ENCODE measurements at places on chromosomes 2 and 18.
A peak's percentile ranks its signal among the peaks of the same experiment; 100 is the strongest.

DNA sequence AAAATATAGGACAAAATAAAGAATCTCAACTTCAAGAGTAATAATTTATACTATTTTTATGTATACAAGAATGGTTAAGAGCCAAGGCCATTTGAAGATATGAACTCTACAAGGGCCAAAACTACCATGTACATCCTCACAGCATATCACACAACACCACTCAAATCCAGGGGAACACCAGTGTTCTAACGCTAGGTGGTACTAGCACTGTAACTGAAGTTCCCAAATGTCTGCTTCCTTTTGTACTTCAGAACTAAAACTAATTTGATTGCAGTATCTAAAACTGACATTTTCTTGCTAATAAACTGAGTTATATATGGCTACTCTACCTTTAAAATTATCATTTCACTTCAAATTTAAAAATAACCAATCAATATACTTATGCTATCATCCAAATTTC lies 47.0 kb downstream of the REV1 start:
- no peak for DNase-seq

GRCh38 chr2:28606986-28607441 lies 111.2 kb downstream of the PLB1 start:
- peak; percentile 74 for DNase-seq

GRCh38 chr2:215930505-215931253 lies 82.7 kb downstream of the MREG start:
- peak; percentile 49 for DNase-seq

- DNase-seq, result no peak
Observed at GRCh38 chr2:219508444-219508734, 5.9 kb upstream of the ASIC4 start.

- DNase-seq, result peak; percentile 33
Observed at GRCh38 chr18:48991676-48992075, 40.9 kb upstream of the SMAD7 start.

- no peak for DNase-seq
Observed at GRCh38 chr18:53544917-53545316, 679.6 kb downstream of the MBD2 start.

GRCh38 chr2:215264374-215264773 lies 47.5 kb upstream of the ATIC start:
- DNase-seq, result no peak

DNA sequence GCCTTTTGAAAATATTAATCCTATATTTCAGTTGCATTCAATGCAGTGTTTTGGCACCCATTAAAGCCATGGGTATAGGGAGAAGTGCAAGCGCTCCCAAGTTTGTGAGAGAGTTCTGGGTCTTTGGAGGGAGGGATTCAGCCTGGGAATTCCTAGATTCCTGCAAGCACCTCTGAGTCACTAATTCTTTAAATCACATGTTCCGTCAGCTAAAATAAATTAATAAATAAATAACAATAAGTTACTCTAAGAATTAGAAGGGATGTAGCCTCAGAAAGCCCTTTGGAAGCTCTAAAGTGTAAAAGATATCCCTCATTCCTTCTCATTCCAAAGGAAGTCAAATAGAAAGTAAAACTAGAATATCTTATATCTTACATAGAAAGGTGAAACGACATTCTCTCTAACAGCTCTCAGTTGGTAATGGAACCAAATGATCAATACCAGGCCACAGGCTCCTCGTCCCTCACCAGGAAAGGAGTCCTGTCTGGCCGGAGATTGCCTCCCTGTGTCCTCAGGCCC lies 222.4 kb upstream of the RBBP8 start:
- no peak for DNase-seq

DNA sequence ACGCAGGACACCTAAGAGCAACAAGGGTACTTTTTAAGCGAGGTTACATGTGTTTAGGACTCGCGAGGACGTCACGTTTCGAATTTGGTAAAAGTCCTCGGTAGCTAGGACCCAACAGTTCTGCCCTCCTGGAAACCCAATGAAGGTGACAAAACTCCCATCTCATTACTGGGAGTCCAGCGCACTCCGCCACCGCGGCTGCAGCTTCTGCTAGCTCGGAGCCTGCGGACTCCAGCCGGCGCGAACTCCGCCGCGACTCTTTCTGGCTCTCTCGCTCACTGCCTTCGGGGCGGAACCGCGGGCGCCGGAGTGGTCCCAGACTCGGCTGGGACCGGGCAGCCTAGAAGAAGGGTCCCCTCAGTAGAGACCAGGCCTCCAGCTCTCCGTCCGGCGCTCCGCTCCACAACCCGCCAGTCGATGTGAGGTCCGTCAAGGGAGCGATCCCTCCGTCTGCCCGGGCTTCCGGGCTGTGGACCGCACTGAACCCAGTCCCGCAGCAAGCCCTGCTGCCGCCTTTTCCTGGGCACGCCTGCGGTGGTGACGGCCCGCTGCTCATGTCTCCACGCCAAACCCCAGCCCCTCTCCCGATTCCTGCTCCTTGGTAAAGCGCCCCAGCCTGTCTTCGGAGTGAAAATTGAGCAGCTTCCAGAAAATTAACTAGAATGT lies 3.0 kb upstream of the OSR1 start:
- DNase-seq, result no peak

DNA sequence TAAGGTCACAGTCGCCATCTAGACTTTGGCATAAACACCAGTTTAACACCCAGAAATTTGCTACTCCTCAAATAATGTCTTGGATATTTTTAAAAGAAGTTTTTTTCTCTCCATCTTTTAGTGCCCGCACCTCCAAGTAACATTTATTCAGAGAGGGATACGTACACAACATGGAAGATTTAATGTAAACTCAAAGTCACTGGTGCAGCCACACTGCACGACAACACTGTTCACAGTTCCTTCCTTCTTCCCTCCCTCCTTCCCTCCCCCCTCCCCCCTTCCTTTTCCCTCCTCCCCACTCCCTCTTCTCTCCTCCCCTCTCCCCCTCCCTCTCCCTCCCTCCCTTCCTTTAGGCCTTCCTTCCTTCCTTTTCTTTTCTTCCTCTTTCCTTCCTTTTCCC lies 56.5 kb downstream of the NPPC start:
- DNase-seq, result no peak

DNA sequence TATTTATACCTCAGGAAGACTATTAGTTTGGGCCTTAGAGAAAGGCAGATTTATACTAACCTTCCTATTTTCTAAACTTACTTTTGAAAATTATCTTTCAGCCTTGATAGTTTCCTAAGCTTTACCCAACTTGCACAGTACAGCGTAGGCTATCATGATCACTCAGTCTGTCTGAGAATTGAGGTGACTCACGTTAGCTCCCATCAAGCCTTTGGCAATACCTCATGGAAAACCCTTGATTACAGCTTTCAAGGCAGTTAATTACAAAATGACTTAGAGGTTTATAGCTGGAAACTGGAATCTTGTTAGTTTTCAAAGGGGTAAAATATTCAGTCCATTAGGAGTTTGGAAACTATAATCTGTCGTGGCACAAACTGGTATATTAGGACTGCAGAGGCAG lies 26.4 kb upstream of the ARMC9 start:
- DNase-seq, result no peak

DNA sequence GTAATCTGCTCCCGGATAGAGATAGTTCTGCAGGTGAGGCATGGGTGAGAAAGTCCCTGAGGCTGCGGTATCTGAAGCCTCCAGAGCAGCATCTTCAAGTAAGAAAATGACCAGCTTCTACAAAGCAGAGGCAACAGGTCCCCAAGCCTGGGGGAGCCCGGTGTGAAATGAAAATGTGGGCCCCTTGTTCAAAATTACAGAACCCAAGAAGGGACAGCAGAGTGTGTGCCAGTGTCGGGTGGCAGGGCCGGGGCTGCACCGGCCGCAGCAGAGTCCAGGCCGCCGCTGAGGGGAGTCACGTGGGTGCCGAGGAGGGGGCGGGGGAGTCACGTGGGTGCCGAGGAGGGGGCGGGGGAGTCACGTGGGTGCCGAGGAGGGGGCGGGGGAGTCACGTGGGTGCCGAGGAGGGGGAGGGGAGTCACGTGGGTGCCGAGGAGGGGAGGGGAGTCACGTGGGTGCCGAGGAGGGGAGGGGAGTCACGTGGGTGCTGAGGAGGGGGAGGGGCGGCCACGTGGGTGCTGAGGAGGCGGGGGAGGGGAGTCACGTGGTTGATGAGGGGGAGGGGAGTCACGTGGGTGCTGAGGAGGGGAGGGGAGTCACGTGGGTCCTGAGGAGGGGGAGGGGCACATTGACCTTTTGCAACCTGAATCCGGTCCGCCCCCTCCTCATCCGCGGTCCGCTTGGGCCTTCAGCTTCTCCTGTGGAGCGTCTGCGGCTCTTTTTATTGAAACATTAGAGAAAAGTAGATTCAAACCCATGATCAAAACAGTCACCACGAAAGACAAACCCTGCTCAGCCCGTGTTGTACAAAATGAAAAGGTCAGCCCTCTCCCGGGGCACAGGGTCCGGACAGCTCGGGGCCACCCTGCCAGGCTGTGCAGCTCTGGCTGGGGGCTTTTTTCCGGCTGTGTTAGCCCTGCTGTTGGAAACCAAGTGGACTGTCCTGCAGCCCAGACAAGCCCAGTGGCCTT lies 10.4 kb downstream of the COLEC11 start:
- DNase-seq, result peak; percentile 29
